CD4-positive, alpha-beta T cell treated with Interleukin-2 at 100 ng/mL for 4 hours (primary cell): ENCODE measurements at places on chromosomes 12 and 14.

DNA sequence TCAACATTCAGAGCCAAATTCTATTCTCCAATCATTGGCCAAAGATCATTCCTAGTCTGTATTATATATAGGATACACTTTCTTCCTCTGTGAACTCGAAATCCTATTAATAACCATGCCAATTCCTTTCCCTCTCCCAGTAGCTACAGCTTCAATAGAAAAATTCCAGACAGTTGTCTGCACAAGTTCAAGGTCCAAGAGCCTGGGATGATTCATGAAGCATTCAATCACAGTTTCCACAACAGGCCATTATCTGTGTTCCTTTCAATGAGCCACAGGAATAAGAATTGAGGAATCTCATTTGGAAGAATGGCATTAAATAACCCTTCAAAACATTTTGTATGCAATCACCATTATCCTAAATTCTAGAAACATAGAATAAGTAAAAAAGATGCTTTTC is 437.4 kb downstream of the RMST start:
- no peak for DNase-seq

- no peak for DNase-seq
Measured at GRCh38 chr12:54232790-54233189, 44.0 kb upstream of the SMUG1 start.

DNA sequence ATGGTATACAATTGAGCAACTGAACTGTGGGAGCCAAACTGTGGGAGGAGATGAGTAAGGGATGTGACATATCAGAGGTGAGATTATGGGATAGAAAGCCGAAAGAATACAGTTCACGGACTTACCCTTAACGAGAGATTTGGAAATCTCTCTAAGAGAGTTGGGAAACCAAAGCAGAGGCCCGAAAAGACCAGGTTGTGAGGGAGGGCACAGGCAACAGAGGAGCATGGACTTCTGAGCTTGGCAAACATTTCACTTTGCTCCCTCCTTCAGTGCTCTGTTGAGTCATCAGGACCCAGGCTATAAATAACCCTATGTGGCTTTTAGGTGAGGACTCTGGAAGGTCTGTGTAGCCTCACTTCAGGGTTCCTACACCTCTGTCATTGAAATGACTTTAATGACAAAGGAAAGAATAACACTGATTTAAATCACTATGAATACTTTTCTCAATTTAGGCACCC is 120.6 kb downstream of the TGFB3 start:
- DNase-seq: no peak

- DNase-seq: no peak
Measured at GRCh38 chr12:12056951-12057350, 13.8 kb upstream of the BCL2L14 start.

- no peak for DNase-seq
Measured at GRCh38 chr12:62744551-62744950, 190.4 kb downstream of the PPM1H start.

DNA sequence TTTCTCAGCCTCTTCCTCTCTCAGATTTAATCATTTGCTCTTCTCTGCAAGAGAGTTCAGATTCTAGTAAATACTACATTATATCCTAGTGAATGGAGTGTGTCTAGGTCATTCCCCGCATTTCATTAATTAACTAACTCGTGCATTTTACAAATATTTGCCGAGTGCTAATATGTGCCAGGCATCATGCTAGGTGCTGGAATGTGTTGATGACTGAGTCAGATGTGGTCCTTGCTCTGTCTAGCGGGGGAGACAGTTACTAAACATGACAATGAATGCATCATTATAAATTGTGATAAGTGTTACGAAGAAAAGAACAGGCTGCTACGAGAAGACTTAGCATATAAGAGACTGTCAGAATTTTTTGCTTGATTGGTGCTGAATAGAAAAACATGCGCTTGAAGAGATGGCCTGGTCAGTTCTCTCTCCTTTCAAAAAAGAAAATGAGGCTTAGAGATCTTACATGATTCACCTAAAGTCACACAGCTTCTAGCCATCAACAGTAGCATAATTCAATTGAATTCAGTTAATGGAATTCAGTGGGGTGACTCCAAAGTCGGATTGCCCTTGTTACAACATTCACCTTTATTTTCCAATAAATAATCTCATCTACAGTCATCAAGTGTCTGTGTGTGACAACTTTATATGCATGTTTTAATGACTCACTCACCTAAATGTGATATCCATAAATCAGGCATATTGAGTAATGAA is 48.7 kb upstream of the MAX start:
- no peak for DNase-seq

DNA sequence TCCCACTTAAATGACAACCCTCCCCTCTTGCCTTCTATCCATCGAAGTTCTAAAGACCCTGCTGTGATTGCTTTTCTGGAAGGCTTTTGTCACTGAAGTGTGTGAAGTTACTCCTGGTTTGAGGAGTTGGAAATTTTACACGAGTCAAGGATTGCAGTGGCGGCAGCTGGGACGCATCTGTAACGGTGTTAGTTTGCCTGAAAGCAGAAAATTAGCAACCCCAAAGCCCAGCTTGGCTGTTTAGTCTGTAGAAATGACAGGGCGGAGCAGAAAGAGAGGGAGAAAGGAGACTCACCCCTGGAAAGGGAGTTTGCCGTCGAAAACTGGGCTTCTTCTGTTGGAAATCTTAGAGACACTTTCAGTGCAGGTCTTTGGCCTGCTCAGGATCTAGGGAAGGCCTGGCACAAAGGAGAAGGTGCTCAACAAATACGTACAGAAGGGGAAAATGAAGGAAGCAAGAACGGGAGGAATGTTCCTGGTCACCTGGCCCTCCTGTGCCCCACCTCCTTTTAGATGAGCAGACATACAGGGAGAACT is 931 bp upstream of the MYF5 start:
- no peak for DNase-seq
